Activated CD8-positive, alpha-beta memory T cell treated with anti-CD3 and anti-CD28 coated beads for 4 hours (primary cell): ENCODE measurements at places on chromosomes 11 and 22.

DNA sequence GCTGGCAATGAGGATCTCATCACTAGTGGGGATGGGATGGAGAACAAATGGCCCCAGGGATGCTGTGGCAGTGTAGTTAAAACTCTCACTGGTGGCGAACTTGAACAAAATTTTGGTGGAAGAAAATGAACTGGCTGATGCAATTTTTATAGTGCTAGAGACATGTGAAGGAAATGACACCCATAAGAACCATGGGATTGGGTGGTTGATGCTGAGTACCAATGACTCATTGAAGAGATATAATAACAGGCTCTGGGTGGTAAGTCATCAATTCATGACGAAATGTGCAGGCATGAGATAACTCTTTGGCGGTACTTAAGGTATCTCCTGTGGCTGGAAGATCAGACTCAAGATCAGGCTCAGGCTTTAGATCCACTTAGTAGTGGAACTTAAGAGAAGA, 172.9 kb upstream of the DDI1 start:
- no peak for DNase-seq

DNA sequence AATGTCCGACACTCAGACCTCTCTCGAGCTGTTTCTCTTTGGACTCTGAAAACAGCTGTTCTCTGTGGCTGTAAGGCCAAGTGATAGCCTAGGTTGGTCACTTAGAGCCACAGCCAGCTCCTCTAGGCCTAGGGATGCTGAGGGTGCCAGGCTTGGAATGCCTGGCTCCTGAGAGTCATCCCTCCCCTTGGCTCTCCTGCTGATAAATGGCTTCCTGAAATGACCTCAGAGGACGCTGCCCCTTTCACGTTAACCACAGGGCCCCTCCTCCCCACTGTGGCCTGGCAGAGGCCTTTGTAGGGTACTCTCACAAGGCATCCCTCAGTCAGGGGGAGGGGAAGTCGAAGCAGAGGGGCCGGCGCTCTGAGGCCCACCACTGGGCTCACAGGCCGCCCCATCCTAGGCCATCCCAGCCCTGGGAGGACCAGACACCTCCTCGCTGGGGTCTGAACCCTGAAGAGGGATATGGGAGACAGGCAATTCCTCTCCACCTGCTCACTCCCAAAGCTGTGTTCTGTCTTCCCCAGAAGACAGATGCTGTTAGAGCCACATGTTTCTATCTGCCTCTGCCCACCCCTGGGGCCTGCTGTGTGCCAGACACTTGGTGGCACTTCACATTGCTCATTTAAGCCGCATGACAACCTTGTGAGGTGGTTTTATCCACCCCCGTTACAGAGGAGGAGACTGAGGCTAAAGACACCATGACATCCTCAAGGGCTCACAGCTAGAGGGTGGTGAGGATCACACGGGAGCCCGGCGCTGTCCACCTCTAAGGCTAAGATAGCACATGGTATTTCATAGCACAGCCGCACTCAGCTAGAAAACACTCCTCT, 50.9 kb downstream of the ARFGAP3 start:
- DNase-seq: no peak

- no peak for DNase-seq
These were observed 52.9 kb upstream of the RTL6 start for GRCh38 chr22:44550711-44551491.

- no peak for DNase-seq
These were observed 356.4 kb downstream of the DYNC2H1 start for GRCh38 chr11:103465555-103466140.

- DNase-seq: peak; percentile 95
These were observed at the start of gene TEF for GRCh38 chr22:41381329-41382097. Gene TEF (plus strand): TSS chr22:41381942. CDS start chr22:41382045, 103 bp downstream.

GRCh38 chr11:108672786-108673185, 7.9 kb downstream of the DDX10 start:
- no peak for DNase-seq

DNA sequence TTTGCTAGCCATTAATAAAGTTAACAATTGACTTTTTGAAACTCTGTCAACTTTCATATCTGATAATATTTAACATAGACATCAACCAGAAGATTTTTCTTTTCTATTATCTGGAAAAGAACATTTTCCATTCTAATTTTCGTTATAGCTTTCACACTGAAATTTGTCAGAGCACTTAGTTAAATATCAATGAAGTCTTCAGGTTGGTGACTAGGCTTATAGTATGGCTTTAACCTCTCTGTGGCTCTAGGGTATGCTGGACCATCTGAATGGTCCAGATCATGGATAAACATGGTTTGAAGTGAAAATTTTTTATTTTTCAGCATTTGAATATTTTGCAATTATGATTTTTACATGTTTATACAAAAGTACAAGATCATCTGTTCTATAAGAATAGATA, 548.1 kb downstream of the CNTN5 start:
- DNase-seq: no peak

DNA sequence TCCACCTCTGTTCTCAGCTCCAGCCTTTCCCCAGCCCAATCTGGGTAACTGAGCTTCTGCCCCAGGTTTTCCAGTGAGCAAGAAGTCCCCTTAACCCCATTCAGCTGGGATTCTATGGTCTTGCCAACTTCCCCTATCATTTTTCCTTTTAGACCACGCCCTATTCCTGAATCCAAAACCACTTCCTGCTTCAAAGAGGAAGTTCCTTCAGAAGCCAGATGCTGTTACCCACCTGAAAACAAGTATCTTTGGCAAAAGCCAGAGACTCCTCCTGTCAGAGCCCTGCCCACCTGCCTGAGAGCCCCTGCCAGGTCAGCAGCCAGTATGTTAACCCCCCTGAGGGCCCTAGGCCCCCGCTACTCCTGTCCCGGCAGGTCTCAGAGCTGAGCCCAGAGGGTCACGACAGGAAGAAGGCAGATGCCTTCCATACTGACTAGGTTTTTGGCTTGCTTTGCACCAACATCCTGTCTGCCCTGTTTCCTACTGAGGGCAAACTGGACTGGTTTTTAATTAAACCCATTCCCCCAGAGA, 20.3 kb upstream of the MICAL2 start:
- no peak for DNase-seq

- DNase-seq: no peak
These were observed 26.0 kb downstream of the PARVG start for GRCh38 chr22:44206696-44207095.

- DNase-seq: no peak
These were observed 45.4 kb downstream of the TRAF6 start for GRCh38 chr11:36464720-36465119.

- no peak for DNase-seq
These were observed 45.3 kb upstream of the SMIM38 start for GRCh38 chr11:69110451-69110850.

DNA sequence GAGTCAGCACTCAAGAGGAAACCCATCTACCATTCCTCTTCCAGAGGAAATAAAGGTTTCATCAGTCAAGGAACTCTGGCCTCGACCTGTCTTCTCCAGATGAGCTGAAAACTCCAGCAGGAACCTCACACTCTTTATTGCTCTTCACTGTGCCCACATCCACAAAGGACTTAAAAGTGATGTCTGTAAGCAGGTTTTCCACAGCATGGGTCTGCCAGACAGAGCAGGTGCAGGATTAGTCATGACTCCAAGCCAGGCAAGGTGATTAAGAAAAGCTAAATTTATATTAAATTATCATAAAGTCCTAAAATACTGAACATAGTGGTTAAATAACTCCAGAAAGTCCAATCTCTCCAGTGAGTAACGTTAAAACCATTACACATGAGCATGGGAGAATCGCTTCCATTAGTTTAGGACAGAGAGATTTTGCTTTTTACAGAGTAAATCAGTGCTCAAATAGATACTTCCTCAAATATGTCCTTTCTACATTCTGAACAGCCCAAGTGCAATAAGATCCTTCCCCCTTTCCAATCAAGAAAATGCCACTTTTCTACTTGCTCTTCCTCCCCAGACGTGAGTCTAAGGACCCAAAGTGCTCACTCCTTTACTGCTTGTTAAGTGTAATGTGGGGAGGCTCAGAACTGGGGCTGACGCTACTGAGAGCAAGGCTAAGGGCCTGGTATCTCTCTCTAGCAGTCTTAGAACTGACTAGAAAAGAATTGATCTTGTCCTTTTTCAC, 10.7 kb upstream of the CKAP5 start:
- no peak for DNase-seq

DNA sequence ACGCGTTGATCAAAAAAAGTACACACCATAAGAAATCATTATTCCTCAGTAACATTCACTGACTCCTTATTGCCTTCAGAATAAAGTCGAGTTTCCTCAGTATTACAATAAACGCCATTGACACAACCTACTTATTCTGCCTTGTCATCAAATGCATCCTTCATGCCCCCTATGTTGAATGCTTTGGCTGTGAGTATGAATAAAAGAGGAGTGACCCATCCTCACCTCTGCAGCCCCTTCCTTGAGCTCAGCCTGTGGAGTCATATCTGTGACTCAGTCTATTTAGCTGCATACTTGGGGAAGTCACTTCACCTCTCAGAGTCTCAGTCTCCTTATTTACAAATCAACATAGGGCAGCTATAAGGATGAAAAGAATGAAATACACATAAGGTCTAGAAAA, 65.1 kb downstream of the USP35 start:
- no peak for DNase-seq

- DNase-seq: no peak
These were observed 80.5 kb upstream of the LINC01488 start for GRCh38 chr11:69400771-69401590.

DNA sequence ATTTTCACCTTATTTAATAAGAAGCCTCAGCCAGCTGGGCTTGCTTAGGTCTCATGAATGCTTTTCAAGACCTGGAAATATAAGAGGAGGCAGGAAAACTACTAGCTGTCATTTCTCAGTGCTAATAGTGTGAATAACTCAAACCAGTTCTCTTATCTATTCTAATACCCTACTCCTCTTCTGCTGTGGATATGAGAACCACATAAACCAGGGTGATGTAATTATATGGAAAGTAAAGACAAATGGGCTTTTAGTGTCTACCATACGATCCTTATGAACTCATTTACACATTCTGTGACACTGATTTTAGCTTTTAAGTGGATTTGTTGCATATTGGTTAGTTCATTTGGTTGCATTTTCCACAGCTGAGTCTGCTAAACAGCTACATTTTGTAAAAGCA, 8.6 kb downstream of the PDGFD start:
- DNase-seq: no peak

DNA sequence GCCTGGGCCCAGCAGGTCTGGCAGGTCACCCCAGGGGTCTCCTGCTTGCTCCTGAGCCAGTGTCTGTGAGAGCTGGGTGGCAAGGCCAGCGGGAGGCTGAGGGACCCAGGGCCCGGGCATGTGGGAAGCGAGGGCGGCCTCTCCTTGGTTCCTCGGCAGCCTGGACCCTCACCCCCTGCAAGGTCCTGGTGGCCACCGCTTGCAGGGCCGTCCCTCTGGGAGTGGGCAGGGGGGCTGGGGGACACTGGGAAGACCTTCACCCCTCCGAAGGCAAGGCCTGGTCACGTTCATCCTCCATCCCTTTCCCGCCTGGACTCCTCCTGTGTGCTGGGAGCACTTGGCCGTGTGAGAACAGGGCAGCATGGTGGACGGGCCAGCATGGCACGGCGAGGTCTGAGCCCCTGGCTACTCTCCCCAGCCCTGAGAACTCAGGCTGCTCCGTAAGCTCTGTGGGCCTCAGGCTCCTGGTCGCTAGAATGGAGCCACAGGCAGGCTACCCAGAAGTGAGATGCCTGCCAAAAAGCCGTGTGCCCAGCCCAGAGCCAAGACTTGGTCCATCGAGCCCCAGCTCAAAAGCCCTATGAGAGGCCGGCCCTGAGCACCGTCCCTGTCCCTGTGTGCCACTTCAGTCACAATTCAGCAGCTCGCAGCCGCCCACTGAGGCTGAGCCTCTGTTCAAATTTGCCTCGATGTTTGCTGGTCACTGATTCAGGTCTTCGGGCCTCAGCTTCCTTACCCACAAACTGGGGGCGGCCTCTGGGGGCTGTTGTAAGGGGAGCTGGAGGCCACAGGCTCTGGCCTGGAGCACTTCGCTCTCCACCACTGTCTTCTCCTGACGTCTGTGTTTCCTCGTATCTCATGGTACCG, 45.0 kb downstream of the IGLL1 start:
- DNase-seq: no peak

GRCh38 chr22:34866495-34867131, 199.3 kb upstream of the ISX start:
- DNase-seq: no peak
